Psoas muscle (tissue), 8 donors: ENCODE measurements at places on chromosomes 7 and 10.

- DNase-seq: no peak
Observed at GRCh38 chr7:141558544-141559183, 7.5 kb downstream of the AGK start.

DNA sequence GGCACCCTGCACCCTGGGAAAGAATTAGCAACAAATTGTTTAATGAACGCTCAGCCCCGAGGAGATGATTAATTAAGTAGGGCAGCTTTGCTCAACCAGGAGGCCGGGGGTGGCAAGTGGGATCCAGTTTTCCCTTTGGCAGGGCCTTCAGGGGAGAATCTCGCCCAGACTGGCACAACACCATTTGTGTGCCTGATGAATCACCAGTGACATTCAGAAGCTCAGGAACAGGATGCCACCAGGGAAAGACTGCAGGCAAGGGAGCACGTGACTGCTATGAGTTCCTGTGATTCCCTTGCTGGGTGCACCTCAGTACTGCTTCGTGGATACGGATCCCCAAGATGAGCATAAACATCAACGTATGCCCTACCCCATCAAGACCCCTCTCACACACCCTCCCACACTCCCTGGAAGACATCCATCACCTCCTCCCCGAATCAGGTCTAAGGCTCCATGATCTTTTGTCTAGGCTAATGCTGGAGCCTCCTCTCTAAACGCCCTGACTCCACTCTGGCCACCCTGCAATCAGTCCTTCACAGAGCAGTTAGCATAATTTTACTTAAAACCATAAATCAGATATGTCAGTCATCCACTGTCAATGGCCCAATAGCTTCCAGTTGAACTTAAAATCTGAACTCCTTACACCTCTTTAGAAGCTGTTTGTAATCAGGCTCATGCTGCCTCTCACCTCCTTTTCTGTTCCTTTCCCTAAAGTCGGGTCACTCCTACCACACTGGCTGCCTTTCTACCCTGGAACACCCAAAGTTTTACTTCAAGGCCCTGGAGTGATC, 109.2 kb upstream of the AGK start:
- DNase-seq: peak; percentile 58

- DNase-seq: no peak
Observed at GRCh38 chr7:134454277-134454676, 4.6 kb downstream of the AKR1B1 start.

DNA sequence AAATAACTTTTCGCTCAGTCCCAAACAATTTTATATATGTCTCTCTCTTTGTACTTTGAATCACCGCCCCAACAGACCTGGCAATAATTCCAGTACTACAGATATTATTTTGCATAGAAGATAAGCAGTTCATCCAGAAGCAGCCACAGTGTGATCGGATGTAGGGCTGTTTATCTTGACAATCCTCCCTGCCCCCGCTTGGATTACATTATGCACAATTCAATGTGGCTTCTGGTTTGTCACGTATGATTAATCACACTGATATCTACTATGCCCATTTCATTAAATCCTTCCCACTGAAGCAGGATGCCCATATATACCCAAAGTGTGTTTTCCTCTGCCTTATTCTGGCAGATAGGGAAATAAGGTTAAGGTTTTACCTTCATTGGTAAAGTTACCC, 115.2 kb downstream of the PDE1C start:
- no peak for DNase-seq

GRCh38 chr10:92847202-92847864, 987 bp upstream of the EXOC6 start:
- no peak for DNase-seq

DNA sequence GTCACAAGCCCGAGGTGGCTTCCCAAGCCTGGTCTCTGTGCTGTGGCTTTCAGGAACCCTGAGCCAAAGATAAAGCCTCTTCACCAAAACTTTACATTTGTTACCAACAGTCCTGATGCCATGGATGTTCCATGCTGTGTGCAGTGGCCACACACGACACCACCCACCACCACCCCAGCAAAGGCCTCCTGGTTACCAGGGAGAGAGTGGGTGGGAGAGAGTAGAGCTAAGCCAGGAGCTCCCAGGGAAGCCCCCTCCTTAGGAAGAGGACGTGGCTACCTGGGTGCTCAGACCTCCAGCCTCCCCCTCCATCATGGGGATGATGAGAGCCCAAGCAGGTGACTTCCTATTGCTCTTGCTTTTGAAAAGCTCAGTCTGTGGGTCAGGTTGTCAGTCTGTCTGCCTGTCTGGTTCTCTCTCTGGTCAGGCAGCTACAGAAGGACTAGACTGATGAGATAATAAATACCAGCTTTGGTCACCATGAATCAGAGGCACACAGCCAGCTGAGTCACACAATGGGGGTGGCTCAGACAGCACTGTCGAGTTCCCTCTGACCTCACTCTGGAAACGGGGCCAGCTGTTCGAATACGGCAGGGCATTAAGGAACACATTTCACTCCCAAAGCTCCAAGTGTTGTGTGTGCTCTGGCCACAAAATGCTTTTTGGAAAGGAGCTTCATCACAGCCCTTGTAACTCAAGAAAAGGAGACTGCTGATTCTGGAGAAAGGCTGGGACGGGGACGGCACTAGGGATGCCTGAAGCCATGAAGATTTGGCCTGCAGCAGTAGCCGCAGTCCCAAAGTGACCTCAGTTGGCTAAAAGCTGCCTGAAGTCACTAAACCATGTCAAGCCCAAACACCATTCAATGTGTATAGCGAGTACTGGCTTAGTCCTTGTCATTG, 166.0 kb downstream of the FANK1 start:
- DNase-seq: peak; percentile 93

GRCh38 chr7:139776486-139777132, 1.2 kb downstream of the HIPK2 start:
- DNase-seq: no peak

- DNase-seq: no peak
Observed at GRCh38 chr10:131147301-131147975, 164.1 kb downstream of the TCERG1L start.

DNA sequence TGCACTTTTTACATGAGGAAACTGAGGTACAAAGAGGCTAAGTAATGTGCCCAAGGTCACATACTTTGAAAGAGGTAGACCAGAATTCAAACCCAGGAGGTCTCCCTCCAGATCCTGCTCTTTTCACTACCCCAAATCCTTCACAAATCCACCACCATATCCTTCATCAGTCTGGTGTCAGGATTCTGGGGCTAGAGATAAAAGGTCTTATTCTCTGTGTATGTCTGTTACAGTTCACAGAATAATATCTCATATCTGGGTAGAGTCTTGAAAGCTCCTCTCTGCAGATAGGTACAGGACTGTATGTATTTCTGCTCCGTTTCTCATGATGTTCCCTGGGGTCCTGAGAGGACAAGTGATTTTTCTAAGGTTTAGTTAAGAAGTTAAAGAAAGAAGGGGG, 4.9 kb downstream of the PIK3CG start:
- no peak for DNase-seq

GRCh38 chr7:148590471-148590870, at the start of gene C7orf33:
Gene C7orf33, plus strand, starts transcription at chr7:148590766. Its CDS starts 160 bp downstream, at chr7:148590926.
- DNase-seq: no peak

DNA sequence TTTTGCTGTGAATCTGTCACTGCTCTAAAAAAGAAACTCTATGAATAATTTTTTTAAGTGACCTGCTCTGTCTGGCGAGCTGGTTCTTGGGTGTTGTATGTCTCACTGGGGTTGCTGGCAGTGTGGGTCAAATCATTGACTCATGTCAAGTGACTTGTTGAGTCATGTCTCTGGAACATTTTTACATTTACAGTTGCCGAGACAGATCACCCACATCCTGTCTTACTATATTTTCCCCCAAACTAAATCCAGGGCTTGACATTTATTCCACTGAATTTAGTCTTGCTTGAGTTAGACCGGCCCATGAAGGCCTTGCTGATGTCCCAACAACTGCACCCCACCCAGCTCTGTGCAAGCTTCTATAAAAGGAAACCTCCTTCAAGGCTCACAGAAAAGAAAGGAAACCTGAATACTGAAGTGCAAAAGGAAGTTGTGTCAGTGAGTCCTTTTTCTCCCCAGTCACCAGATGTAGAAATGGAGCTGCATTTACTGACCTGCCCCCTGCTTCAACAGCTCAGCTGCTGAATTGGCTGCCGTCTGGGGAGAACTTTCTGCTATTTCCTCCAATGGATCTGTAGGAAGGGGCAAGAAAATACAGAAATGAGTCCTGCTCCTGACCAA, 290.3 kb downstream of the TNS3 start:
- DNase-seq: no peak

DNA sequence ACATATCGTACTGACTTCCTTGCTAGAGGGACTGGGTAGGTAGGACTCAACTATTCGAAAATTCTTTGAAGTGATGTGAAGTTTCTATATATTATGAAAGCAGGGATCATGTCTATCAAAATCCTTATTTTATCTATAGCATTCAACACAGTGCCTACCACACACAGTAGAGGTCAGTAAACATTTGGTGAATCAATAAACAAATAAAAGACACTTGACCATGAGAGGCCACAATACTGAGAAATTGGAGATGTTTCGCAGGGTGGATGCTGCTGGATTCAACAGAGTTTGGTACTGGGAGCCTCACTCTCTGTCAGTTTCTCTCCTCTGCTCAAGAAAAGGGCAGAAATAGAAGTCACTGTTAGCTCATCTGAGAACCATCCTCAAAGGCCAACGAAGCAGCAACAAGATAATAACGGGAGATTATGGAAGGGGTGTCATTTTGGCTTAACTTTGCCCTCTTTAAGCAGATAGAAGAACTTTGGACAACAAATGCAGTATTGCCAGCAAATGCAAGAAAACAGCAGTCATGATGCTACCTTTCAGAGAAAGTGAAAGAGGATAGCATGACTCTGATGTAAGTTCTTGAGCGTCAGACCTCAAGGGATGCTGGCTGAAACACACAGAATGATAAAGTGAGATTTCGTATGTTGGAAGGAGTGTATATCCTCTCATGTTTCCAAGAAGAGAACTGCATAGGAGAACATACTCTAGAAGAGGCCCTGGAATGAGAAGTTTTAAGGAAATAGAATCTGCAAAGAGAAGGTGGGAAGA, 107.6 kb downstream of the SEMA3E start:
- DNase-seq: no peak

DNA sequence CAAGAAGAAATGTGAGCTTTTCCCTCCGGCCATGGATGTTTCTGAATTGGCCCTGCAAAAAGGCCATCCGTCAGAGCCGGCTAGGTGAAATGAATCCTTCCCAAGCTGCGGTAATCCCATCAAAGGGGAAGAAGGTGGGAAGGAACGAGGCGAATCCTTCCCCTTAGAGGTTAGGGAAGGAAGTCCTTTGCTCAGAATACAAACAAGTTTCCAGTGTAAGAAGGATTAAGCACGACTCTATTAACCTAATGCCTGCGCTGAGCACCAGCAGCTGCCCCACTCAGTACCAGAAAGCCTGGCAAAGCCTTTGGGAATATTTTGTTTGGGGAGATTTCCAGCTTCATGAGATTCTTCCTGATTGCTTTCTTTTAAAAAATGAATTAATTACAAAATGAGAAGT, 42.8 kb downstream of the CLRN3 start:
- DNase-seq: no peak

DNA sequence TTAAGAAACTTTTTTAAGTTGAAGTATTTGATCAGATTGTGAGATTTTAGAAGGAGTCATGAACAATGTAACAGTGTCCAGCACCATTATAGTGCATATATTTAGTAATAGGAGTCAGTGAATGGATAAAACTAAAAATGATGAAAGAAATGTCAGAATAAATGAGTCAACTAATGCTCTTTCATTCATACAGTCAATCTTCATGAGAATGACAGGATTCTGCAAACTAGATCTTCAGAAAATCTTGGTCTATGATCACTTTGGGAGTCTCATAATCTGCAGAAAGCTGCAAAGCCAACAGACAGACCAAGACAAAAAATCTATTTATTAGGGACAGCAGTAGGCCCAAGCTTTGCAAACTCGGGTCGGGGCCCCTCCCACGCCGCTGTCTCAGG, 710 bp downstream of the RNLS start:
- no peak for DNase-seq

GRCh38 chr7:46565253-46566096, 644.4 kb upstream of the IGFBP3 start:
- DNase-seq: no peak

DNA sequence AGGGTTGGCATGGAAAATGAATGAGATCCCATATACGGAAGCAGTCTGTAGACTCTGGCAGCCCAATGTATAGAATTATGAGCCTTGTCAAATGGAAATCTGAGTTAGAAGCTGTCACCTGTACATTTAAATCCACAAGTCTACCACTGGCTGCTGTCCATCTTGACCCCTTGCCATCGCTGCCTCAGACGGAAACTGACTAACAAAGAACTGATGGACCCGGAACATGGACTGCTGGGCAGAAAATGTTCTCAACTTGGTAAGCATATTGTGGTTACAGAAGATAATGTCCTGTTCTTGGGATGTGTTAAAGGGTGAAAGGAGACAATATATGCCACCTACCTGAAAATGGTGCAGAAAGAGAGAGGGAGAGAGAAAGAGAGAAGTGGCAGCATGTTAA, 37.5 kb downstream of the PARP12 start:
- DNase-seq: no peak

DNA sequence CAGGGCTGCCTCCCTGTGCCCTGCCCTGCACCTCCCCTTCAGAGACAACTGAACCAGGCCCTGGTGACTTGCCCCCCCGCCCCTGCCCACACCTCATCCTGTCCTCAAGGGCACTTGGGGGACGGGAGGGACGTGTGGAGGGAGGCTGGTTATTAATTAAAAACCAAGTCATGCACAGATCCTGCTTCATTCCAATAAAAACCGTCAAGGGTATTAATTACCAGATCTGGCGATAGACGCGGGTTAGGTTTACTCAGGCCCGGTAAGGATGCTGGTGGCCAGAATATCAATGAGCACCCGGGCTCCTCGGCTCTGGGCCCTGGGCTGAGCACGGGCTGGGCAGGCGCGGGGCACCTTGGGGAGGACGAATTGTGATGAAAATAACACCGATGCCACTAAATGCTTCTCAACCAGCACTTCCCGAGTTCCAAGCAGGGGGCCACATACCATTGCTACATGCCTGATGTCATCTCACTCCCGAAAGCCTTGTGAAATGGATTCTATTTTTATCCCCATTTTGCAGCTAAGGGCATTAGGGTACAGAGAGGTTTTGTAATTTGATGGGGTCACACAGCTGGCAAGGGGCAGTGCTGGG, 24.5 kb upstream of the GTF2IRD1 start:
- no peak for DNase-seq

- DNase-seq: no peak
Observed at GRCh38 chr7:140153666-140154161, 23.1 kb downstream of the KDM7A start.

DNA sequence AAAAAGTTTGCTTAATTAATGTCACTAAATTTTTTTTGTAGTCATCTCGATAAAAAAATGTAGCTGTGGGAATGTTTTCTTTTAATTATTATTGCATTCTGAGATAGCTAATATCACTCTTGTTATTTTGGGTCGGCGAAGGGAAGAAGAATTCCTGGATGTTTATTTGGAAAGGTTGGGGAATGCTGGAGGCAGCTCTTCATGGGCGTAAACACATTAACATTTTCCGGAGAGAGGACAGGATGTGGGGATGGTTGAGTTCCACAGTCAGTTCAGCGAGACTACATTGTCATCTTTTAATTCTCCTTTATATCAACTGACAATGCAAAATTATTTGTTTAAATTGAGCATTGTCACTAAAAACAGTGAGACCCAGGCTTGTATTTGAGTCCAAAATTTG, 72.5 kb downstream of the RAMP3 start:
- DNase-seq: no peak

GRCh38 chr10:107915215-107915610, 750.7 kb upstream of the SORCS1 start:
- no peak for DNase-seq

GRCh38 chr7:133861876-133862275, 265.3 kb upstream of the LRGUK start:
- no peak for DNase-seq

- no peak for DNase-seq
Observed at GRCh38 chr7:12731214-12731656, 43.8 kb downstream of the ARL4A start.
